Cerebellar cortex (tissue), 1 donor: ENCODE measurements at places on chromosomes 16 and 17.
A peak's percentile ranks its signal among the peaks of the same experiment; 100 is the strongest.

GRCh38 chr17:66200685-66201092, 8.8 kb upstream of the CEP112 start:
- DNase-seq = peak; percentile 49

- no peak for DNase-seq
Observed at GRCh38 chr16:87393680-87394055, 1.5 kb downstream of the MAP1LC3B start.

DNA sequence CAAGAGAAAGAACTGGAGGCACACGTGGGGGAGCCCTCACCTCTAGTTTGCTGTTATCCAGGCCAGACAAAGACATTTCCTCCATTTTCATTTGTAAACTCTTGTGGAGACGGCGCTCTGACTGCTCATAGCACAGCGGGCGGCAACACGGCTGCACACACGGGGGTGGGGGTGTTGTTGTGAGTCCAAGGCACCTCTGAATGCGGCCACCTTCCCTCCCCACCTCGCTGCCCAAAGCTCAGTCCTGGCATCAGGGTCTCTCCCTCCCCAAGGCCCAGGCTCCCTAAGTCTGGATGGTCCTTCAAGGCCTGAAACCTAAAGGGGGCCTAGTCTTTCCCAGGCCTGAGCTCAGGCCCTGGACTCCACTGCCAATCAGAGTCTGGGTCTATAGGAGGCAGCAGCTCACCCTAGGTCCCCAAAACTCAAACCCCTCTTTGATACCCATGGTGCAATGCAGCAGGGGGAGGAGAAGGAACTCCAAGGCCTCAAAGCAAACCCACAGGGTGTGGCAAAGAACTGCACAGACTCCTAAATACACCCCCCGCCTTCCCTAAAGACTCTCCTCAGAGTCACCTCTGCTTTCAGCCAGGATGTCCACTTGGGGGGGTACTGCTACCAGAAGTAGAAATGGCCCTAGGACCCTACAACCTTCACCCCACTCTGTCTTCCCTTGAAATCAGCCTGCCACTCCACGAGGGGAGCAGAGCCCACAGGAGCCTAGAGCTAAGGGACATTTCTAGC, 1.5 kb downstream of the ATXN7L3 start:
- DNase-seq = peak; percentile 56

GRCh38 chr17:55417411-55418268, 4.0 kb downstream of the MMD start:
- DNase-seq = no peak

DNA sequence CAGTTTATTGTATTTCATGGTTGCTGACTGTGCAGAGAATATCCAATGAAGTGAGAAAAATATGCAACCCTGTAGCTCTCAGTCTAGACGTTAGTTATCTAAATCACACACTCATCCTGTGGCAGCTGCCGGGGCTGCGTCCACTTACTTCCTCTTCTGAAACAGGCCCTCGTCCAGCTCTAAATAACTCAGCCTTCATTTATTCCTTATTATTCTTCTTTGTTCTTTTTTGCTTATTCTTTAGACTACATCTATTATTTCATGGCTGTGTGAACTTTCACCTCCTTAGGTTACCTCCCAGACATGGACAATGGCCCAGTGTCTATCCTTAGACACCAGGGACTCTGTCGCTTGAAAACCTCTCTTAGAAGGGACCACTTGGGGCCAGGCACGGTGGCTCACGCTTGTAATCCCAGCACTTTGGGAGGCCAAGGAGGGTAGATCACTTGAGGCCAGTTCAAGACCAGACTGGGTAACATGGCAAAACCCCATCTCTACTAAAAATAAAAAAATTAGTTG, 3.4 kb upstream of the THUMPD1 start:
- no peak for DNase-seq

- peak; percentile 87 for DNase-seq
Observed at GRCh38 chr17:73118951-73119391, 26.5 kb upstream of the SLC39A11 start.

GRCh38 chr17:12917399-12917798, 100.4 kb downstream of the ELAC2 start:
- DNase-seq = no peak

- no peak for DNase-seq
Observed at GRCh38 chr16:57809276-57810196, 7.2 kb upstream of the KIFC3 start.

DNA sequence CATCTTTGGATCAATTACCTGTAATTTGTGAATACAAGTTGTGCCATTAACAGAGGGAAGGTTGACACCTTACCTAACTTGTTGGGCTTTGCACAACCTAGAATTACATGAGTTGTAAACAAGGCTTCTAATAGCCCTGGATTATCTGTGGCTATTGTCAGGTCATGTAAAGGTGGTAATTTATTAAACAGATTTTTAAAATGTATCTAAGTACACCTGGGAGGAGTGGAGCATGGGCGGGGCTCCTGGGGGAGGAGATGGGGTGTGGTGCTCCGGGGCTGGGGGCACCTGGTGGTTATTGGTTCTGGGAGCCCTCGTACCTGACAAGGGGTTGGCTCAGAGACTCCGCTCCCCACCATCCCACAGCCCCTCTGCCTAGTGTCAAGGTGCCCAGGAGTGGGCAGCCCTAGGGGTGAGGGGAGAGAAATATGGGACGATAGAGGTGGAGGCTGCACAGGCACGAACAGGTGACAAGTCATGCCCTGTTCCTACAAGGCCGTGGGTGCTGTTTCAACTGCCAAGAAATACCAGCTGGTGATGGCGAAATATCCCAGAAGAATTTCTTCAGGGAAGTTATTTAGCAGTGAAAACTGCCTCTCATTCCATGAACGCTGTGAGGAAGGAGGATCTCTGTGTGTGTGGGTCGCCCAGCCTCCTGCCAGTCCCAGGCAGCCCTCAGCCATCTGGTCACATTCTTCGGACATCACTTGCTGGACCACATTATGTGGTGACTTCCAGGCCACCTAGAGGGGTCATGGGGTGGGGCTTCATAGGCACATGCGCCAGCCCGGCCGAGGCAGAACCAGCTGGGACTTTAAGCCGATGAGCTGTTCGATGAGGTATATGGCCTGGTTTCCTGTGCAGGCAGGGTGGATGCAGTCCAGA, 55.5 kb upstream of the IRX3 start:
- no peak for DNase-seq

DNA sequence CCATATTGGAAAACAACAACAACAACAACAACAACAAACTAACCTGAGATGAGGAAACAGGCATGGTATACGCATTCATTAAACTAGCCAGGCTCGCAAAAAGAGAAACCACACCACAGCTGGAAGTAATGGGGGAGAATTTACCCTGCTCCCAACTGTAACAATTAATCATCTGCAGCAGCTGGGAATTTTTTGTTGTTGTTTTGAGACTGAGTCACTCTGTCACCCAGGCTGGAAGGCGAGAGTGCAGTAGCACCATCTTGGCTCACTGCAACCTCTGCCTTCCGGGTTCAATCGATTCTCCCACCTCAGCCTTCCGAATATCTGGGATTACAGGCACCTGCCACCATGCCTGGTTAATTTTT, 16.3 kb downstream of the PRPSAP1 start:
- DNase-seq = no peak

DNA sequence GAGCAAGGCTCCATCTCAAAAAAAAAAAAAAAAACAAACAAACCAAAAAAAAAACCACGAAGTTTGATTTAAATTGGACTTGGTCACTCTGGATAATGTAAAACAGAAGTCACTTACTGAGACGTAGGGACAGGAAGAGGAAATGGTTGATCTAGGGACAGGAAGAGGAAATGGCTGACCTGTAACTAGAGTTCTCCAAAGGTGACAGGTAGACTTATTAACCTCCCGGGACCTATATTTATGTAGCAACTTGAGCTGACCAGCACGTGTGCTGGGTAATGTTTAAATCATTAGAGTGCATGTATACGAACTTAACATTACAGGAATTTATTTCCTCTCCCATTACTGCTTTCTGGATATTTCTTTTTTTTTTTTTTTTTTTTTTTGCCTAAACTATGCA, 81.5 kb upstream of the DHX40 start:
- no peak for DNase-seq

- DNase-seq = no peak
Observed at GRCh38 chr16:56604966-56605365, 3.4 kb upstream of the MT2A start.

DNA sequence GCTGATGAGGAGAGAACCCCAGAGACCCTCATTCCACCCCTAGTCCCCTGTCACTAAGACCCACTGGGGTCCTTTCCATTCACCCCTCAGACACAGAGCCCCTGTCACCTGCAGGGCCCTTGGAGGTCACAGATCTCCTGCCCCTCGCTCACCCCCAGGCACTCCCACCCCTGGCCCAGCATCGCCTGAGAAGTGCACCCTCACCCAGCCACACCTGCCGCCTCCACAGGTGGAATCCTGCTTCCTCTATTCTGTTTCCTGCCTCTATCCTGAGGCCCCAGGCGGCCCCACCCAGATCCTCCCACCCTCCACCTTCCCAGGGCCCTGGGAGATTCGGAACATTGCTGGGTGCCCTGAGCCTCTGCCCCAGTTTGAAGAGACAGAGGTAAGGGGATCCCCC, 13.8 kb upstream of the KRT17 start:
- no peak for DNase-seq

DNA sequence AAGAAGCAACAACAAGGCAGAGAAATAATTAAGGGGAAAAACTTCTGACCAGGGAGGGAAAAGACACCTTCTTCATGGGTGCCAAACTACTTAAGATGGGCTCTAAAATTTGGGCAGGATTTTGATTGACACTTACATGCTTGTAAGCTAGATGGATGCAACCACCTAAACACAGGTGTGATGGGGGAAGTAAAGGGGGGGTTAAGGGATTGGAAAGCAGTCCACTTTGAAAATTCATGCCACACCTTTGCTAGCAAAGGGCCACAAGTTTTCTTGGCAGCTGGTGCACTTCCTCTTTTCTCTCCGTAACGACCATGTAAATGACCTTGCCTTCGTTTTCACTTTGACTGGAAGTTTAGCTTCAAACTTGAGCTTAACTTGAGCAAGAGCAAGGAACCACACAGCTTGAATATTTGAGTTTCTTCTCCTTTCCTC, 14.3 kb upstream of the PRKAR1A start:
- DNase-seq = no peak

GRCh38 chr17:17694169-17695081, 13.2 kb downstream of the RAI1 start:
- DNase-seq = peak; percentile 70

GRCh38 chr16:14101415-14101814, 30.3 kb downstream of the MRTFB start:
- no peak for DNase-seq

GRCh38 chr16:10266809-10267208, 84.6 kb upstream of the GRIN2A start:
- no peak for DNase-seq

DNA sequence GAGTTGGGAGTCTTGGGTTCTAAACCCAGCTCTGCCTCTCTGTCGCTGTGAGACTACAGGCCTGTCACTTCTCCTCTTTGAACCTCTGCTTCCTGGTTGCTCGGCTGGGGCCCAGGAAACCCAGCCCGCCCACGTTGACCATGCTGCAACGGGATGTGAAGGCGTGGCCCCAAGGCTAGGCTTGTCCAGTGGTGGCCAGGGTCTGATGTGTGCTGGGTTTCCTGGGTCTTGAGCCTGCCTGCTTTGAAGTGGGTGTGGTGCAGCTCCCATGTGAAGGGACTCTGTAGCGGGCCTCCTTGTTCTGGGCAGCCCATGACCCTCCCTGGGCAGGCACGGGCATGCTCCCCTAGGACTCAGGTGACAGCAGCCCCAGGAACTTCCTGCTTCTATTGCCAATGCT, 82.3 kb downstream of the SDR42E1 start:
- DNase-seq = no peak

- DNase-seq = no peak
Observed at GRCh38 chr16:81310045-81310644, 4.6 kb upstream of the GAN start.

DNA sequence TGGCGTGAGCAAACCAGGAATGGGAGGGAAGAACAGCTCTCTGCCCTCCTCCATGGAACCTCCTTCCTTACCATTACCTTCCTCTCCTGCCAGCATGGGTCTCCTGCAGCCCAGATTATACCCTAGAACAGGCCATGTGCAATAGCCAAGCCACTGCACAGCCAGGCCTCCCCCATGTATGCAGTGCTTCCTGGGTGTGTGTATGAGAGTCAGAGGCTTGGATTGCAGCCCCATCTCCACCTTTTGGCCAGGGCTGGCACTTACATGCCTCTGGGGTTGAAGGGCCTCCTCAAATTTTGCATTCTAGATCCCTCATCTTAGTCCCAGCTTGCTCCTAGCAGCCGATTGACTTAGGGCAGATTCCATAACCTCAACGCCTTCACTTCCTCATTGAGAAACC, 133.7 kb downstream of the GSG1L start:
- no peak for DNase-seq

DNA sequence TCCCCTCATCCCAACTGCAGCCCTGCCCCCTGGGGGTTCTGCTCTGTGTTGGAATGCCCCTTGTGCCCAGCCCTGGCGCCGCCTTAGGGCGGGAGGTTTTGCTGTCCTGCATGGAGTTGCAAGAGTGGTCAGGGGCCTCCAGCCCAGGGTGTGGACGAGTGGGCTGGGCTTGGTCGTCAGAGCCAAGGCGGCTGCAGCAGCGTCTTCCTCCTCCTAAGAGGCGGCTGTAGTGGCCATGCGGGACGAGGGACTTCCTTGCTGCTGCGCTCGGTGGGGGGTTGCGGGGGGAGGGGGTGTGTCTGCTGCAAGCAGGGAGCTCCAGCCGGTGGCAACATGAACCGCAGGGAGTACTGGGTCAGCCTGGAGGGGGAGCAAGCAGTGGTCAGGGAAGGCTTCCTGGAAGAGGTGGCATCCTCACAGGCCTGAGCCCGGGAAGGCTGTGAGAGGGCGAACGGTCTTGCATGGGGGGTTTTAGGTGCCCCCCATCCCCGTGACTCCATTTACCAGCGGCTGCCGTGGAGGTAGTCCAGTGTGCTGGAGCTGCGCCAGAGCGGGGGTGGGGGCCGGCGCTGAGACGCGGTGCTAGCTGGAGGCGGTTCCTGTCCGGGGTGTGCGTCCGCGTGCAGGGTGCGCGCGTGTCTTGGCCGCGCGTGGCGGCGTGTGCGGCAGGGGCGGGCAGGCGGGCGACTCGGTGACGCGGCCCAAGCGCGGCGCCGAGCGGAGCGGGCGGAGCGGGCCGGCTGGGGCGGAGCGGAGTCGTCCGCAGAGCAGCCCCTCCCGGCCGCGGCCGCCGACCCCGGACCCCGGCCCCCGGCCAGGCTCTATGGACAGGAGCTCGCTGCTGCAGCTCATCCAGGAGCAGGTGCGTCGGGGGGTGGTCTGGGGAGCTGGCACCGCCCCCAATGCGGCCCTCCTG, at the start of gene RHBDL1:
TSS of gene RHBDL1 (plus strand) at position 704 of the 916 bp plus-strand sequence. CDS start at position 824, 120 bp downstream.
- no peak for DNase-seq
